BJ (cell line): ENCODE measurements at places on chromosomes 2 and 18.

GRCh38 chr2:36339607-36340218, 15.9 kb upstream of the CRIM1 start:
- DNase-seq = no peak

DNA sequence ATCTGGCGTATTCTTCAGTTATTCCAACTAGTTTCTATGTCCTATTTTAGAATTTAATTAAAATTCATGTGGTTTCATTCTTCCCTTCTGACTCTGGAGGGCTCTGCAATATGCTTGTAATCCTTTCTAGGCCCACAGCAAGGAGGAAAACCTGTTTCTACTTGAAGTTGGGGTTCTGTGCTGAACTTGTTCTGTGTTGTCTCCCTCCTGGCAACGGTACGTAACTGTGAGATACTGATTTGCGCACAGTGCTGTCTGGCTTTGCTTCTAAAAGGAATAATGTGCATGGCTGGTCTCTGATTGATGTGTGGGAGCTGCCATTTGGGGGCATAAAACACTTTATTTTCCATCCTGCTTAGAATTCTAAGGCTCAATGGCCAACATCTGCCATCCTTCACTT, 81.7 kb downstream of the NABP1 start:
- no peak for DNase-seq

DNA sequence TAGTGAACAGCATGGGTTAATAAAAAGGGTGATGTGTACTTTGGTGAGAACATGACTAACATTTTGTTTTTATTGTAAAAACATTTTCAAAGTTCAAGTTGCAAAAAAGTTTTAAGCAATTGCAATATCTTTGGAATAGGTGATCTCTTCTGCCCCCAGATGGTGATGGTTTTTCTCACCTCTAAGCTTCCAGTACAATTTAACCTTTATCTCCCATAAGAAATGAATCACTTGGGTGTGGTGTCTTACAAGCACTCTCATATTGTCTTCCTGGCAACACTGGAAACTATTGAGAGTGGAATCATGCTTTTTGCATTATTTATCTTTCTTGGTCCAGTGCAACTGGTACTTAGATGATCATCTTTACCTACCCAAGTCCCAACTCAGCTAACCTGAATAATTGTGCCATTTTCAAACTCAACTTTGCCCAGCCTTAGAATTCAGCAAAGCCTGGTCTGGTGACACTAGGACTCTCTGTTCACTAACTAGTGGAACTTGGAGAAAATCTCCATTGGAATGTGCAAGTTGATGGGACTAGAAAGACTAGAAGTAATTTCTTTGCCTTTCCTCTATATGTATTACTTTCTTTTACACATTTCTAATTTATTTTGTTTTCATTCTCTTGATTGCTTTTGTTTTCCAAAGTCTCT, 964.7 kb upstream of the ZEB2 start:
- DNase-seq = peak; percentile 52

- DNase-seq = no peak
Measured at GRCh38 chr2:1824202-1824905, 80.0 kb upstream of the PXDN start.

- no peak for DNase-seq
Measured at GRCh38 chr2:207970147-207970825, 55.0 kb downstream of the PLEKHM3 start.

DNA sequence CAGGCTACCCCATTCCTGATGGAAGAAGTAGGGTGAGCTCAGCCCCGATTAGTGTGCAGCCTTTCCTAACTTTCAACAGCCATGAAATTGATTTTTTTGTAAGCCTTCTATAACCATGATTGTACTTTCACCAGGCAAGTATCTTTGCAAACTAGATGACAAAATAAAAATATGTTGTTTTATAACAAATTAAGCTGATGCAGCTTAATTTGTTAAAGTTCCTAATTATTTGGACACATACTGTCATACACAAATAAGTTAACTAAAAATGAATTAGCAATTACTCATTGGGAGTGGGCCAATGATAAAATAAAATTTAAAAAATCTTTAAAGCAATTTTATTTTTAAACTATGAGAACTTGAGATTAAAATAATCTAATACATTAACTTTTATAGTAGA, 113.1 kb upstream of the FANCL start:
- DNase-seq = no peak

DNA sequence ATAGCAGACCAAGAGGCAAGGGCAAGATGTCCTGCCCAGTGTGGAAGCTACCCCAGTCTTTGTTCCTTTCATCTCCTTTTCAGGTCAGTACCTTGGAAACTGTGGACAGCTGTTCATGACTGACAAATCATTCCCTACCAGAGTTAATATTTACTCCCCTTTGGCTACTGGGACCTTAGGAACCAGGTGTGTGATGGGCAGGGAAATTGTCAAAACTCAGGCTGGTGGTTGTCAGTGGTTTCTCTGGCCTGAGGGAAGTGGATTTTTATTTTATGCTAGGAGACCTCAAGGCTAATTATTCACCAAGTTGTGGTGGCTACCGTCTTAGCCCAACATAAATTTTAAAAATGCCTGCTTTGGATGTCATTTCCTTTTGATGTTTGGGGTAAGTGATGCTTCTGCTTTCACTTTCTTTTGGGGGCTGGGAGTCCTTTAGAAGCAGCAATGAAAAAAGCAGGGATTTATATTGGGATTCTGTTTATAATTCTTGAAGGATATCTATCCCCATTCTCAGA, 119.3 kb downstream of the SETBP1 start:
- no peak for DNase-seq

DNA sequence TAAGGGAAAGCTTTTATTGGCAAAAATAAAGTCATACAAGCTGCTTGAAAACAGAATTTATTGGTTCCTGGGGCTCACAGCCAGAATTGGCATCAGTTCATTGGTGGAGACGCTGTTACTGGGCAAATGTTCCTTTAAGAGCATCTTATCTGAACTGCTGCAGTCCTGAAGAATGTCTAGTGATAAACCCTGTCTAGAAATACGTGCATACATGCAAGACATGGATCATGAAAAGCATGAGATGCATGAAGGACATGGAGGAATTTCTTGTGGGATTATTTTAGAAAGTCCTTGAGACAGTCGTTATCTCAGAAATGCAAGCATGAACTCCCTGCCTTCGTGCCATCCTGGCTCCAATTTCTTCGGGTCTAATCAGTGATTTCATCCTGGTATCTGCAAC, 32.5 kb upstream of the FHOD3 start:
- DNase-seq = no peak
